Pulmonary artery endothelial cell (primary cell): ENCODE measurements at places on chromosomes 2 and 18.
A peak's percentile ranks its signal among the peaks of the same experiment; 100 is the strongest.

- no peak for DNase-seq
These were observed 141.2 kb upstream of the LGALSL start for GRCh38 chr2:64312622-64313397.

GRCh38 chr2:238296638-238297457, 8.4 kb upstream of the PER2 start:
- DNase-seq, result no peak

DNA sequence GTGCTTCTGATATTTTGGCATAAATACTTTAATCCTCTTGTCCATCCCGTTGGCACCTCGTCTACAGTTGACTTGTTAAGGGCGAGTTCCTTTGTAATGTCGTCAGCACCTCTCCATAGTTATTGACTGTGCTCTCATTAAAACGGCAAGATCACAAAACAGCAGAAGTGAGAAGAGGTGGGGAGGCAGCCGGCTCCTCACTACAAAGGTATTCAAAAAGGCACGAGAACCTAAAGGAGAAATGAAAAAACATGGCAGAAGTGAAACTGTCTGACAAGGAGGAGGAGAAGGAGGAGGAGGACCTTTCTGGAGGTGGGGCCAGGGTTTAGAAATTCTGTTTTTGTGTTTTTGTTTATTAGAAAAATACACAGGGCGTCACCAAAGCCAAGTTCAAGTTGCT, 235.6 kb downstream of the BCL11A start:
- DNase-seq, result no peak

- DNase-seq, result no peak
These were observed 54.1 kb upstream of the PTPRM start for GRCh38 chr18:7512990-7513389.

DNA sequence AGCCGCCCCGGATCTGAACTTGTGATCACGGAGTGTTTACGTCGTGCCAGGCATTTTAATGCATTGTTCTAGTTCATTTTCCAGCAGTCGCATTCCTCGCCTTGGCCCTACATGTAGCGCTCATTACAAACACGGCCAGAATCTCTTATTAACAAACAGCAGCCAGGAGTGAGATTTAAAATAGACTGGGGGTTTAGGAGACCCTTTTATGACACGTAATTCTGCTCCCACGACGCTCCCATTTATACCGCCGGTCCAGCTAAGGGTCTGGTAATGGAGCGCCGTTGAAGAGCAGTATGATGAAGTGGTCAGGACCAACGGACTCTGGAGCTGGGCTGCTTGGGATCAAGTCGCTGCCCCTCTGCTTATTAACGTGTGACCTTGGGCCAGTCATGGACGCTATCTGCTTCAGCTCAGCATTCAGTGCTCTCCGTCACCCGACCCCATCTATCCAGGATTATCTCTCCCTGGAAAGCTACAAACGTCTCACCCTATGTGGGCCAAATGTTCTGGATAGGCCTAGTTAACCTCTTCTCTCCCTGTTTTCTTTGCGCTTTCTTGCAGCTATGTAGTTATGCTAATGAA, 745 bp downstream of the MSH2 start:
- DNase-seq, result no peak

- DNase-seq, result no peak
These were observed 21.5 kb downstream of the PRPF40A start for GRCh38 chr2:152695763-152696162.

- DNase-seq, result no peak
These were observed 340.2 kb upstream of the HNRNPA3 start for GRCh38 chr2:176872406-176872805.

GRCh38 chr2:172293952-172294351, 133.4 kb upstream of the ITGA6 start:
- DNase-seq, result no peak

DNA sequence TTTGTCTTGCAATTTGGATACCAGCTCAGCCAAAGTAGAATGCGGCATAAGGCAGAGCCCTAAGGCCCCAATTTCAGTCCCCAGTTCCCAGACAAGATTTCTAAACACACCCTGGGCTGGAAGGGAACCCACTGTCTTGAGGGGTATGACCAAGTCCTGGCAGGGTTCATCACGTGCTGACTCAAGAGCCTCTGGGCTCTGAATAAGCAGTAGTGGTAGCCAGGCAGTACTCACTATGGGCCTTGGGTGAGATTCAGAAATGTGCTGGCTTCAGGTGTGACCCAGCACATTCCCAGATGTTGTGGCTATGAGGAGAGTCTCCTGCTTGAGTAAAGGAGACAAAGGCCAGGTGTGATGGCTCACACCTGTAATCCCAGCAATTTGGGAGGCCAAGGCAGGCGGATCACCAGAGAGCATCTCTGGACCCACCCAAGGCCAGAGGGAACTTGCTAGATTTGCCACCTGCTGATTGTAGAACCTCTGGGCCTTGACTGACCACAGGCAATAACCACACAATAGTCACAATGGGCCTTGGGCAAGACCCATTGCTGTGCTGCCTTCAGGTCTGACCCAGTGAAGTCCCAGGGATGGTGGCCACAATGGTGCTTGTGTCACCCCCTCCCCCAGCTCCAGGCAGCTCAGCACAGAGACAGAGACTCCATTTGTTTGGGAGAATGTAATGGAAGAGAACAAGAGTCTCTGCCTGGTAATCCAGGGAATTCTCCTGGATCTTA, 74.9 kb downstream of the ATL2 start:
- no peak for DNase-seq

- DNase-seq, result no peak
These were observed 283.6 kb downstream of the TMX3 start for GRCh38 chr18:68431111-68431921.

- DNase-seq, result no peak
These were observed 49.3 kb downstream of the CD226 start for GRCh38 chr18:69898241-69898861.

DNA sequence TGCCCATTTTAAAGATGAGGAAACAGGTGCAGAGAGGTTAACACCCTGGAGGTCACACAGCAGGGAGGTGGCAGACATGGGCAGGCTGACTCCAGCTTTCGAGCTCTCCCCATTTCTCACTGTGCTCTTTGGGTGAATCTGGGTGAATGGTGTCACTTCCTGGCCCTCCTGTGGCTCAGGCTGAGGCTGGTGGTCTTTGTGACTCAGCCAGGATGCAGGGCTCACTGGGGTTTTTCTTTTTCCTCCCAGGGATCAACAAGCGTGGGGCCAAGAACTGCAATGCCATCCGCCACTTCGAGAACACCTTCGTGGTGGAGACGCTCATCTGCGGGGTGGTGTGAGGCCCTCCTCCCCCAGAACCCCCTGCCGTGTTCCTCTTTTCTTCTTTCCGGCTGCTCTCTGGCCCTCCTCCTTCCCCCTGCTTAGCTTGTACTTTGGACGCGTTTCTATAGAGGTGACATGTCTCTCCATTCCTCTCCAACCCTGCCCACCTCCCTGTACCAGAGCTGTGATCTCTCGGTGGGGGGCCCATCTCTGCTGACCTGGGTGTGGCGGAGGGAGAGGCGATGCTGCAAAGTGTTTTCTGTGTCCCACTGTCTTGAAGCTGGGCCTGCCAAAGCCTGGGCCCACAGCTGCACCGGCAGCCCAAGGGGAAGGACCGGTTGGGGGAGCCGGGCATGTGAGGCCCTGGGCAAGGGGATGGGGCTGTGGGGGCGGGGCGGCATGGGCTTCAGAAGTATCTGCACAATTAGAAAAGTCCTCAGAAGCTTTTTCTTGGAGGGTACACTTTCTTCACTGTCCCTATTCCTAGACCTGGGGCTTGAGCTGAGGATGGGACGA, 13.2 kb downstream of the ITM2C start:
- no peak for DNase-seq

GRCh38 chr2:168182550-168183249, 64.7 kb downstream of the STK39 start:
- DNase-seq, result no peak

DNA sequence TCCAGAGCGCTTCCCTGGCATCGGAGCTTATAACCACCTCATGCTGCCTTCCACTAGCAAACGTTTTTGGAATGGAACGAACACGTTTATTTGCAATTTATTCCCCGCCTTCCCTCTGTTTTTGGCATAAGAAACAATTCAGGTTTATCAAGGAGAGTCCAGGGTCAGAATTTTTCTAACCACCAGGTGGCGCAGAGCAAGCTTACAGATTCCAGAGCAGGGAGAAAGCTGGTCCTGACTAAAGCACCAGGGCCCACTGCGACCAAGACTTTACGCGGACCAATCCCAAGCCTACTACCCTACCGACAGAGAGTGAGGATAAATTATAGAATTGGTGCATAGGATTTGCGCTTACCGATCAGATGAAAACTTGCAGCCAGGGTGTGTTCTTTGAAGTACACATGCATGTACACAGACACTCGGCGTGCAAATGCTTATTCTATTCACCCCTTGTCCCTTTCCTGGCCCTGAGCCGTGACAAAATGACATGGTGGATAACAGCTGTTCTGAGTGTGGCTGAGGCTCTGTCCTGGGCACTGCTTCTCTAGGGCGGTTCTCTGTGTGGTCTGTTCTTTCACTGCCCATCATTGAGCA, 34.7 kb downstream of the NAPG start:
- peak; percentile 20 for DNase-seq

DNA sequence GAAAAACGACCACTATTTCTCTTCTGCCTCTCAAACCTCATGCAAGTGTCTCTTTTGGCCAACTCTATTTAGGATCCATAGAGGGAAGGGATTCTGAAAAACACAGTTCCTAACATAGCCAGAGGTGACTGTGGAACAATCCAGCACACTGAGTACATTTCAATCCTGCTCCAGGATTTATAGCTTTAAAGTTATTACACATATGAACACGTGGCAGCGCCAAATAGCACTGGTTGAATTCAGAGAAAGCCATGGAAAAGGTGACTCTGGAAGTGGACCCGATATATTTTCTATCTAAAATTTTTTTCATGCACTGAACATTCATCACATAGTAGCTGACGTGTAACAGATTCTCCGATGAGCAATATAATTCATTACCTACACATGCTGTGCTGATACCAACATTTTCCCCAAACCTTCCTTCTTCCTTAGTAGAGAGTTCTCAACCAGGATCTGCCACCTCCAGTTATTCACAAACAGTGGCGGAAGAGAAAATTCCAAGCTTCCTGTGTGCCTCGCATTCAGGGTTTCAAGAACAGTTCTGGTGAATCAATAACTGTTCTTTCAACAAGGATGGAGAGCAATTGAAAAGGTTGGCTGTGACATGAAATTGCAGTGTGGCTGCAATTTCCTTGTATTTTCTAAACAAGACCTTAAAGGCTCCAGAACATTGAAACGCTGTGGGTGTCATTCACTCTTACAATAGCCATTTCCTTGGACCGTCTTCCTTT, 25.7 kb upstream of the TTR start:
- DNase-seq, result no peak

DNA sequence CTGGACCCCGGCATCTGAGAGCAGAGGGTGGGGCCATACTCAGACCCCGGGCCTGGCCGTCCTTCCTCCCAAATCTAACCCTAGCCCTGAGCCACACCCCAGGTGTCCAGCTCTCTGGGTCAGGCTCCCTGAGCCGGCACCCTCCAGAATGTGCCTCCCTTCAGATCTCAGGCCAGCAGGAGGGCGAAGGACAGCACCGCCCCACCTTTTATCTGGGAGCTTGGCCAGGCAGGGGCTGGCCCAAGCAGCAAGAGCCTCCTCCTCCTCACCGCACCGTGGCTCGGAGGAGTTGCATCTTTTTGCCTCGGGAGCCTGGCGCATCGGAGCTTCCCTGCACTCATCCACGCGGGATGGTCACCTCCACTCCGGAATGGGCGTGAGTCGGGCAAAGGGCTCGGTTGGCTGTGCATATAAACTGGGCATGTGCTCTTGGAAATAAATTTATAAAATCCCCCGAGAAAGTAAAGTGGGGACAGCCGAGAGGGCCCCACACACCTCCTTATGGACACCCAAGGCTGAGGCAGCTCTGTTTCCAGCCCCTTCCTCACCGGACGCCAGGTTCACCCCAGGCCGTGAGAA, 69.1 kb upstream of the CTDP1 start:
- no peak for DNase-seq

- DNase-seq, result no peak
These were observed 30.3 kb downstream of the LRRC30 start for GRCh38 chr18:7261199-7261598.

GRCh38 chr2:84888401-84889276, 7.8 kb upstream of the TRABD2A start:
- DNase-seq, result no peak

DNA sequence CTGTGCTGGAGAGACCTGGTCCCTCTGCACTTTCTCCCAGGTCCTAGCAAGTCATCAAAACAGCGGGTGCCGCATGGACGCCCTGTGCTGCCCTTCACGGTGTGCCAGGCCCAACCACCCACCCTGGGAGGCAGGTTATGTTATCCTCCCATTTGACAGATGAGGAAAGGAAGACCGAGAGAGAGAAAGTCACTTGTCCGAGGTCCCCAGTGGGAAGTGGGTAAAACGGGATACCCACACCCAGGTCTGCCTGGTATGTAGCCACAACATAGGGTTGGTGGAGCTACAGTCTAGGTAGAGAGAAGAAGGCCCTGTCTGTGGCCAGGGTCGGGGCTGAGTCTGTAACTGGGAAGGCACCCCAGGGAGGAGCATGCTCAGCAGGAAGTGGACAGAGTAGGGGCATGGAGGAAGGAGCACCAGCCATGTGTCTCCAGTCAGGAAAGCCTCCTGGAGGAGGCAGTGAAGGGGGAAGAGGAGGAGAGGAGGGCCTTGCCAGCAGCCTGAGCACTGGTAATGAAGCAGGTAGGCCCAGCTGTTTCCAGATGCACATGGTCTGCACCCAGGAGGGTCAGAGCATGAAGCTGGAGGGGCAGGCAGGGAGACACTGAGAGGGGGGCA, 98.4 kb downstream of the ZFP36L2 start:
- DNase-seq, result no peak

DNA sequence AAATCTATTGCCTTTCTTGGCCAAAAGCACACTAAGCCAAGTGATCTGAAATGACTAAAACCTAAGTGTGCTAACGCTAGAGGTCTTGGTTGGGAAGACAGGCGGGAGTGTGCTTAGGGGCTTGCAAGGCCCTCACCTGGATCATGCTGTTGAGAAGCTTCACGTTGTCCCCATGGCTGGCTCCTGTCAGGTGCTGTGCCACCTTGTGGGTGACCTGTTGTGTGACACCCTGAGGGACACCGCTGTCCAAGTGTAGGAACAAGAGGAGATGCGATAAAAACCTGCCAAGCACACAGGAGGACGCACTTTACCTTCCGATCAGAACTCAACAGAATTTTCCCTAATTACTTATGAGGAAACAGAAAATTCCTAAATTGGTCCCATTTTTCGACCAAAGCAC, 50.8 kb downstream of the EPG5 start:
- DNase-seq, result no peak
